ENCODE measurements at places on chromosomes 6 and 20. TPM values are rescaled to one million over a fixed set of nuclear protein-coding genes. Genes with fewer than 3 reads are reported as not detected.

GRCh38 chr20:52539891-52540290, 348.3 kb upstream of the ZFP64 start:
- no peak overlapping the region for H3K4me3 ChIP-seq
- DNase-seq, result no peak
- H3K4me1 ChIP-seq, result no peaks in the 10 kb centered on the region
- peaks cover 27% of the 10 kb centered on the region for H3K36me3 ChIP-seq
- H3K27ac ChIP-seq, result no peak overlapping the region

DNA sequence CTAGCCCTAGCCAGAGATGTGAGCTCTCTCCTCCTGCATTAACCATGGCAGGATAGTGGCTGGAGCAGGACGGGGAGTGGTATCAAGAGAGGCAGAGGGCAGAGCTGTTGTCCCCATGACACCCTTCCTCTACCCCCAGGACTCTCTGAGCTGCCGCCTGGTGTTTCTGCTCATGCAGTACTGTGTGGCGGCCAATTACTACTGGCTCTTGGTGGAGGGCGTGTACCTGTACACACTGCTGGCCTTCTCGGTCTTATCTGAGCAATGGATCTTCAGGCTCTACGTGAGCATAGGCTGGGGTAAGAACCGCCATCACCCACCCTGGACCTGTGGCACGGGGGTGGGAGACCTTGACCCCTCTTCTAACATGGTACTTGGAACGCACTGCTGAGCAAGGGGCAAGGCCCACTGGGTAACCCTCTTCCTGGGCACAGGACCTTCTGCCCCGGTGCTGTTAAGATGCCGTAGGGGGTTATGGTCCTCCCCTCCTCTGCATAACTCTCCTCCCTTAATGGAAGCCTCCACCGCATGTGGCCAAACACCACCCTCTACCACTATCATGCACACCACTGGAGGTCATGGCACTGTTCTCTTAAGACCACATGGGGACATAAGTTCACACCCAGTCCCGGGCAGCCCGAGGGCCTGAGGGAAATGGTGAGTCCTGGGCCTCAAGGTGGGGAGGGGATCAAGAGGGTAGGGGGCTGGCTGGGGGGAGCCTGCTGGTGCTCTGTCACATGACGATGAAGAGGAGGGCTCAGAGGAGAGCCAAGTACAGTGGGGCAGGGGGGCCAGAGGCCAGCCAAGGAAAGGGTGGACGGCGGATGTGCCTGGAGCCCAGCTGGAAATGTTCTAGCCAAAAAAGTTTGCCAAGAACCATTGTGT, 25.1 kb downstream of the GLP1R start:
- no peaks in the 10 kb centered on the region for H3K27me3 ChIP-seq
- no peak overlapping the region for H3K27ac ChIP-seq
- H3K36me3 ChIP-seq, result no peaks in the 10 kb centered on the region
- no peak for DNase-seq
- no peak overlapping the region for H3K4me3 ChIP-seq

Gene ACTL10
- total RNA-seq, result 1.5 TPM

GRCh38 chr20:3080939-3081388, 3.6 kb downstream of the AVP start:
- H3K36me3 ChIP-seq, result no peaks in the 10 kb centered on the region
- peaks cover 59% of the 10 kb centered on the region for H3K27me3 ChIP-seq
- H3K27ac ChIP-seq, result no peak overlapping the region
- H3K4me3 ChIP-seq, result no peak overlapping the region
- H3K4me1 ChIP-seq, result peaks cover 7% of the 10 kb centered on the region
- DNase-seq, result no peak
